ENCODE measurements at places on chromosomes 3 and 15.
A peak's percentile ranks its signal among the peaks of the same experiment; 100 is the strongest.

- no peak for DNase-seq
These were observed 70.7 kb downstream of the TNIK start for GRCh38 chr3:171389491-171389890.

- peak; percentile 25 for DNase-seq
These were observed 18.7 kb upstream of the HDAC11 start for GRCh38 chr3:13461169-13462124.

GRCh38 chr15:76978522-76979330 lies 16.2 kb upstream of the PSTPIP1 start:
- DNase-seq: no peak

DNA sequence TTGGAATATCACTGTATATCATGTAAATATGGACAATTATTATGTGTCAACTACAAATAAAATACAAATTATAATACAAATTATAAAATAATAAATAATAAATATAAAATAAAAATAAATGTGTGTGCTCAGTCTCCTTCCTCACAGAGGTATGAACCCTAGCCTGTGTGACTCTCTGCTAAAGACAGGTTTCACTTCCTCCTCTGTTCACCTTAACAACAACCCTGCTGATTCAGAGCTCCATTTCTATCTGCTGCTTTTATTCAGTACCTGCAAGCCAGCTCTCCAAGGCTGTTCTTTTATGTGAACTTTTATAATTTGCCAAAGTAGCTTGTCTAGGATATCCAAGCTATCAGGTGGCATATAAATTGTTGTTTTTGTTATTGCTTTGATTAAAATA lies 610.7 kb upstream of the GRM7 start:
- no peak for DNase-seq

- no peak for DNase-seq
These were observed 11.6 kb upstream of the ACAN start for GRCh38 chr15:88791637-88792036.

DNA sequence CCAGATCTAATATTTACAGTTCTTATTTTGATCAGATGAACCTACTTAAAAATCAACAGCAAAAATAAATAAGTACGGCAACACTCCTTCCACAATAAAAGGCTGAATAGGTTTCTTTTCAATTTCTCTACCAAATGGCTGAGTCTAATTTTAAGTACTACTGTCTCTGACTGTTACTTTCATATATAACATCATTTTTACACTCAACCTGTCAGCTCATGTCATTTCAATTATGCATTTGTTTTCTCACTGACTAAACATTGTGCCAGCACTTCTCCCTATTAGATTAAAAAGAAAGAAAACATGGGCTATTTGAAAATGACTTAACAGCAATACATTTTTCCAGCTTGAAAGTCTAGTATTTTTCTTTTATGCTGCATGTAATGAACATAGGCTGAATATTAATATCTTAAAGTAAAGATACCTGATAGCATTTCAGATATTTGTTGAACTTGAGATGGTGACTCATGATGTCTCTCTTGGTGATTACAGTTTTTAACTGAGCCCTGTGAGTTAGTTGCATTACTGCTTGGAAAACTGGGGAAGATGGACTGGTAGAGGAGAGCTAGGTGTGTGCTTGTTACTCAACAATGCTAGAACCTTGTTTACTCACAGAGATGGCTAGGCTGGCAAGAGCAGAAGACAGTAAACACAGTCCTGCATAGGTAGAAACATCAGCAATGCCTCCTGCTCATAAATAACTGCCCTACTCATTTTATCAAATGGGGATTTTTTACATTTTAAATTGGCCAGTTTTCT lies 73.9 kb downstream of the PEX5L start:
- no peak for DNase-seq

GRCh38 chr15:39593656-39594445 lies 13.0 kb downstream of the THBS1 start:
- DNase-seq: no peak

- no peak for DNase-seq
These were observed 607.2 kb upstream of the MDFIC2 start for GRCh38 chr3:70919661-70920060.

DNA sequence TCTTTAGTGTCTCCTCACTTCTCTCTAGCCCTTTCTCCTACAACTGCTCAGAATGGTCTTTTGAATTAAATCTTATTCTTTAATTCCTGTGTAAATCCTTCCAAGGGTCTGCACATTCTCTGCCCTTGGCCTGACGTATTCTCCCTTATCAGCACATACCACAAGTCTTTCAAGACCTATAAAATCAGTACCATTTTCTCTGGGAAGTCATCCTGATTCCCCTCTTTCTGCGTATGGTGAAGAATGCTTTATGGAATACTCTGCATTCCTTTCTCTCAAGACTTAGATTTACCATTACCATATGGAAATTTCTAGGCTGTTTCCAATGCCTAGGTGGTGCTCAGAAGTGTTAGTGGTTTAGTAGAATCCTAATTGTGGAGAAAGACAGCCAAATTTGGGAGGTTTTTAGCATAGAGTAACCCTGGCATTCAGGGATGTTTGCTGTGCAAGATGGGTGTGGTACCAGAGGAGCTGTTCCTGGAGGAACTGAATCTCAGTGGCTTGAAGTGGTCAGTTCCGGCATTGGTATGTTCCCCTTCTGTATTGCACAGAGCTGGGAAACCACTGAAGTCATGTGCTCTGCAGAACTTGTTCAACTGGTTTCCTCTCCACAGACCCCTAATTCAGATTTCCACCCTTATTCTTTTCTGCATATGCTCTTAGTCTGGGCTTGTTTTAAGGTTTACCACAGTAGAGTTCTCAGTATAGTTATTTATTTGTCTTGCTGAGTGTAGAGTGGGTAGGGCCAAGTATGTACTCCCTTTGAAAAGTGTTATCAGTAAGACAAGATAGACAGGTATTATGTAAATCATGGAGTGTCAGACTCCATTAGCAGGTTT lies 24.5 kb downstream of the IQGAP1 start:
- peak; percentile 94 for DNase-seq

GRCh38 chr15:53354874-53355273 lies 404.6 kb downstream of the WDR72 start:
- DNase-seq: no peak

GRCh38 chr15:89196994-89197393 lies 24.4 kb downstream of the RLBP1 start:
- DNase-seq: no peak

- no peak for DNase-seq
These were observed 30.2 kb downstream of the TKT start for GRCh38 chr3:53225651-53226050.

DNA sequence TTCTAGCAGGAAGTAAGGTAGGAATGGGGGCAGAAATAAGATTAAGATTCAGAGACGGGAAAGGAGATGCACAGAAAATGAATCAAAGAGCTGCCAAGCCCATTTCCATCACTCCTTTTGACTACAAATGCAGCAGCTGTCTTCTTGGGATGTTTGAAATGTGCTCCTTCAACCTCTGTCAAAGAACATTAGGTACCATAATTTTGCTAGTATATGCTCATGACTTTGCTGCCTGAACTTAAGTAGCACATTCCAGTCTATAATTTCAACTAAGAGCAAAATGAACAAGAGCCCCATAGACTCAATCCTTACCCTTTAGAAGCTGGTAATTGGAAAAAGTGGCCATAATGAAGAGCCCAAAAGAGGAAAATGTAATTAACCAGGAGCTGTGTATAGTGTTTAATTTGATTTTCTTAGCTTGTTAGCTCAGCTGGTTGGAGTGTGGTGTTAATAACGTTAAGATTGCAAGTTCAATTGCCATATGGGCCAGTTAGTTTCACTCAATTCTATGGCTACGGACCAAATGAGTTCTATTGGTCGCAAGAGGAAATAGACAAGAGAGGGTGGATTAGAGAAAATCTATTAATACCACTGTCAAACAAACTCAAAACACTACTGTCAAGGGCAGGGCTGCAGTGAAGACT lies 349.9 kb downstream of the ZBBX start:
- no peak for DNase-seq

- no peak for DNase-seq
These were observed 77.2 kb downstream of the OSBPL10 start for GRCh38 chr3:31903686-31904431.

- DNase-seq: no peak
These were observed 56.9 kb upstream of the PDZRN3 start for GRCh38 chr3:73681610-73682009.

- no peak for DNase-seq
These were observed 542.7 kb upstream of the ADAMTS9 start for GRCh38 chr3:65230261-65231139.

GRCh38 chr3:105322570-105323273 lies 44.0 kb upstream of the ALCAM start:
- peak; percentile 55 for DNase-seq

- DNase-seq: peak; percentile 2
These were observed 81.7 kb downstream of the WNT5A start for GRCh38 chr3:55405436-55405835.

DNA sequence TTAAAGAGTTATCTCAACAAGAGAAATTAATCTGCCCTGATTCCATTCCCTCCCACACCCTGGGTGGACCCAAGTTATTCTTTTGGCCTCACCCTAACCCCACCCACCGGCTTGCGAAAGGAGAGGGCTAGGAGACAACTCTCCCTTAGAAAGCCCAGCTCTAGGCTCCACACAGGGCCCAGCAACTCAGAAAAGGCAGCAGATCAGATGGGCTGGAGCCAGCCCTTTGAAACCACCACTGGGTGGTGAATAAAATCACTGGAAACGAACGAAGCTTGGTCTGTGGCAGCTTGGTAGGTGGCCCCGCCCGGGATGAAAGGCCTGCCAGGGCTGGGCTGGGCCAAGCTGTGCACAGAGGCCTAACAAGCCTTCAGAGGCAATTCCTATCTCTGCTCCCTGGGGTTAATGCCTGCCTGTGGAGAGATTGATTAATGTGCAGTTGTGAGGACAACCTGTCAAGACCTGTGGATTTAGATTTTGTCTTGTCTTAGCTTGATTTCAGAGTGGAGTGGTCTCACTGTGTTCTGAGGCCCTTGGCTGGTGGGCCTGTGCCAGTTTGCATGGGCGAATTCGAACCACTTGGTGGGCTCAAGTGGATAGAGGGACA lies 38.8 kb downstream of the BHLHE40 start:
- DNase-seq: peak; percentile 76

DNA sequence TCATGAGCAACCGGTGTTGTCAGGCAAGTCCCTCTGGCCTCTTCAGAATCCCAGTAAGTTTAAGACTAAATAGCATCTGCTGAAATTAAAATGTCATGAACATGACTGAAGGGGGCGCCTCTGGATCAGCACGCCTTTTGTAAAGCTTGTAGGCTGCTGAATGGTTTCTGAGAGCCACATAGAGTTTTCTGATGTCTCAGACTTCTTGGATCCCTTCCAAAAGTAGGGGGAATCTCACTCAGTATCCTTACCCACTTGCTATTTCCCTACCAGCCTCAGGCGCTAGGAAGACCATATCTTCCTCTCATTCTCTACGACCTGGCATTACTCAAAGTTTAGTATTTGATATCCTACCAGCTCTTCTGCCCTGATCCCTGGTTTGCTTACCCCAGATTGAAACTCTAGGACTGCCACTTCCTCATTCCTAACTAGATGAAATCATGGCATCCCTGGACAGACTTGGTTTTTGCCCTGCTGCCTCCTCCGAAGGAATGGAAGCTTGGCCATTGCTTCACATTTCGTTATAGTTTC lies 62.7 kb upstream of the CD47 start:
- peak; percentile 45 for DNase-seq

DNA sequence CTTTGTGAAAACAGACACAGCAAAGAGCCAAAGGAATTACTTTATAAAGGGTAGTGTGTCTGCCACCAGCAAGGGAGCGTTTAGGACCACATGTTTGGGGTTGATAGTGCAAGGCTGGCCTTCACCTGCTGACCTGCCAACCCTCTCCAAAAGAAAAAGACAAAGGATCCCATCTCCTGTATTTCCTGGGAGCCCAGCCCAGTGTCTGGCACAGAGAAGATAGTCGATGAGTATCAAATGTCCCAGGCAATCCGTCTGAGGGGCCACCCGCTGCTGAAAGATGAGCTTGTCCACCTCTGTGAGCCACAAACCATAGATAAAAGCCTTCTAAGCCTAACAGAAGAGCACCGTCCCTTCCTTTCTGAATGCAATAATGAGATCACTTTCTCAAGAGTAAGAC lies 154.8 kb upstream of the CTNNB1 start:
- DNase-seq: no peak

- no peak for DNase-seq
These were observed 172.7 kb upstream of the ADAMTS9 start for GRCh38 chr3:64860536-64860870.

DNA sequence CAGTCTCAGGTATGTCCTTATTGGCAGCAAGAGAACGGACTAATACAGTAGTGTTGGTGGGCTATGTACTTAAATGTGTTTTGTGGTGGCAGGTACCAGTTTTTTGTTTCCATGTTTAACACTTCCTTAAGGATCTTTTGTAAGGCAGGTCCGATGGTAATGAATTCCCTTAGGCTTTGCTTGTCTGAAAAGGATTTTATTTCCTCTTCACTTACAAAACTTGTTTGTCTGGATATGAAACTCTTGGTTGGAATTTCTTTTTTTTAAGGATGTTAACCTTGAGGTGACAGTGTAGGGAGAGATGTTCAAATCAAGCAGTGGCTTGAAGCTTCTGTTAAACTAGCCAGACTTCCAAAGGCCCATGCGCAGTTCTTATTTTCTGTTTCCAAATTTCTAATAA lies 122.2 kb upstream of the FGF7 start:
- no peak for DNase-seq

DNA sequence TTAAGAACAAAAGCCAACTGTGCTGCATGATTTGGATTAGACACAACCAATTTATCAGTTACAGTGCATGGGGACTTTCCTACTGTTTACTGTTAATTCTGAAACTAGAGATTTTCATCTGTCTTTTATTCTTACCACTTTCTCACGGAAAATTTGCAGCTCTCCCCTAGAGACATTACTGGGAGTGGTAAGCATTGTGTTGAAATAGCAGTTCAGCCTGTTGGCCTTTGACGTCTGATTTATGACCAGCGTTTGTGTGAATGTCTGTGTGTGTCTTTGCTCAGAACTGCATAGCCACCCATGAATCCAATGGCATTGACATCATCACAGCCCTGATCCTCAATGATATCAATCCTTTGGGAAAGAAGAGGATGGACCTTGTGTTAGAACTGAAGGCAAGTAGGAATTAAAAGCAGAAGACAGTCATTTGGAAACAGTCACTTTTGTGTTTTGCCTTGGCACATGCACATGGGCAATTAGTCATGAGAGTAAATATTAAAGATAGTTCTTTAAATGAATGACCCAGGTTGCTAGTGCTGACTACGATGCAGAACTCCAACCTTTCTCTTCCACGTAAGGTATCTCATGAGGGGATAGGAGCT lies 202.2 kb upstream of the BHLHE40 start:
- DNase-seq: no peak

DNA sequence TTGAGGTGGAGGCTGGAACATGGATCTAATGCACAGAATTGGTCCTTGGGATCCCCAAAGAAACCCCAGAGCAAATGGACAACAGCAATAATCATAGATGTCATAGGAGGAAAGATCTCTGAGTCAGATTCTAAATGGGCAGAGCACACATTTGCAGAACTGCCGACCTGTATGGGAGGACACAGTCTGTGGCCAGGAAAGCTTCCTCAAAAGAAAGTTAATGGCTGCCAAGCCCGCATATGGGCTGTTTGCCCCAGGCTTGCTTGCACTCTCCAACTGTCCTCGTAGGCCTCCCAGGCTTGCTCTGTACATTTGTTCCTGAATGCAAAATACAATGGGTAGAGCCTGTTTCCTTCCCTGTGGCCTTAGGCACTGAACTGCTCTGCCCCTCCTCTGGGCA lies 102.0 kb upstream of the PLXNA1 start:
- peak; percentile 30 for DNase-seq
